ENCODE measurements at places on chromosomes 12 and 14. TPM values are rescaled to one million over a fixed set of nuclear protein-coding genes. Genes with fewer than 3 reads are reported as not detected.

The OR4K5 gene
- not detected for total RNA-seq

- DNase-seq, result no peak
- no peaks in the 10 kb centered on the region for H3K27me3 ChIP-seq
- H3K4me1 ChIP-seq, result peaks cover 46% of the 10 kb centered on the region
- peaks cover 91% of the 10 kb centered on the region for H3K36me3 ChIP-seq
- no peak overlapping the region for H3K4me3 ChIP-seq
Measured at GRCh38 chr12:122520676-122521075, 6.1 kb downstream of the RSRC2 start.

DNA sequence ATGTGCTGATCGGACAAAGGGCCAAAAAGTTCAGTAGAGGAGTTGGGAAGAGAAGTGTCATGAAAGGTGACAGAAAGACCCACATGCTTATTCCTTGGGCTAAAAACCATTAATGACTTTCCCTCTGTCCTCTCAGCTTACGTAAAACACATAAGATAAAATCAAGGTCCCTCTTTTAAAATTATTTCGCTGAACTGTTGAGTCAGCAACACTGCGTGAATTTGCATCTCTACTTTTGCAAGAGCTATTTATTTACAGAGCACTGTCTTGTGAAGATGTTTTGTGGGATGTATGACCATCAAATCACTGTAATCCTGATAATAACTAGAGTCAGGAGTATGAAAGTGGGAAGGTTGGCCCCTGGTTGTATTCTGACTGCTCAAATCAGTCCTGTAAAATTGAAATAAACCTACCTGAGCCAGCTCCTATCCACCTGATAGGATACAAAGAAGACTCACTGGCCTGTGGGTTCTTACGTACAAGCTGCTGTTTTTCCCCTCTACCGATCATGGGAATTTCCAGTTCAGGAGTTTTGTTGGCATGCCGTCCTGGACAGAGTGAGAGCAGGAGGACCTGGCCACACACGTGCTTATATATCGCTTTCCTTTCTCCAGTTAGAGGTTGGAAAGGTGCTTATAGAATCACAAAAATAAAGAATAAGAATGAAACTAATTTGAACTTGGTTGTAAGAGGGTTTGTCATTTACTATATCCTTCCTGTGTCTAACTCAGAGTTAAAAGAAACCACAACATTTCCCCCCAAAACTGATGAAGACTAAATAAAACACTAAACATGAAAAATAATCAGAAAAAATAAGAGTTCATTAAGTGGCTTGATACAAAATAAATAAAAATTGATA is 42.9 kb downstream of the IFNG-AS1 start:
- no peaks in the 10 kb centered on the region for H3K36me3 ChIP-seq
- no peaks in the 10 kb centered on the region for H3K27me3 ChIP-seq

- no peak for DNase-seq
- H3K27ac ChIP-seq, result no peak overlapping the region
- H3K36me3 ChIP-seq, result no peaks in the 10 kb centered on the region
Measured at GRCh38 chr14:53541411-53541810, 388.3 kb upstream of the DDHD1 start.

- no peak for DNase-seq
- peaks cover 23% of the 10 kb centered on the region for H3K4me1 ChIP-seq
- no peaks in the 10 kb centered on the region for H3K36me3 ChIP-seq
- H3K27ac ChIP-seq, result peak overlapping the region; percentile 96
Measured at GRCh38 chr14:64821651-64822050, 58.1 kb downstream of the SPTB start.

- no peaks in the 10 kb centered on the region for H3K27me3 ChIP-seq
- no peaks in the 10 kb centered on the region for H3K36me3 ChIP-seq
- H3K4me3 ChIP-seq, result no peak overlapping the region
- H3K4me1 ChIP-seq, result no peaks in the 10 kb centered on the region
- no peak for DNase-seq
- H3K27ac ChIP-seq, result no peak overlapping the region
Measured at GRCh38 chr14:98947911-98948595, 323.9 kb downstream of the BCL11B start.

Measured in psoas muscle (tissue), 8 donors.